Stimulated activated CD4-positive, alpha-beta T cell treated with anti-CD3 and anti-CD28 coated beads, Interleukin-12 subunit alpha, Interleukin-12 subunit beta, amount 100 ng/mL, for 4 hours (primary cell): ENCODE measurements at places on chromosomes 13 and 19.
A peak's percentile ranks its signal among the peaks of the same experiment; 100 is the strongest.

DNA sequence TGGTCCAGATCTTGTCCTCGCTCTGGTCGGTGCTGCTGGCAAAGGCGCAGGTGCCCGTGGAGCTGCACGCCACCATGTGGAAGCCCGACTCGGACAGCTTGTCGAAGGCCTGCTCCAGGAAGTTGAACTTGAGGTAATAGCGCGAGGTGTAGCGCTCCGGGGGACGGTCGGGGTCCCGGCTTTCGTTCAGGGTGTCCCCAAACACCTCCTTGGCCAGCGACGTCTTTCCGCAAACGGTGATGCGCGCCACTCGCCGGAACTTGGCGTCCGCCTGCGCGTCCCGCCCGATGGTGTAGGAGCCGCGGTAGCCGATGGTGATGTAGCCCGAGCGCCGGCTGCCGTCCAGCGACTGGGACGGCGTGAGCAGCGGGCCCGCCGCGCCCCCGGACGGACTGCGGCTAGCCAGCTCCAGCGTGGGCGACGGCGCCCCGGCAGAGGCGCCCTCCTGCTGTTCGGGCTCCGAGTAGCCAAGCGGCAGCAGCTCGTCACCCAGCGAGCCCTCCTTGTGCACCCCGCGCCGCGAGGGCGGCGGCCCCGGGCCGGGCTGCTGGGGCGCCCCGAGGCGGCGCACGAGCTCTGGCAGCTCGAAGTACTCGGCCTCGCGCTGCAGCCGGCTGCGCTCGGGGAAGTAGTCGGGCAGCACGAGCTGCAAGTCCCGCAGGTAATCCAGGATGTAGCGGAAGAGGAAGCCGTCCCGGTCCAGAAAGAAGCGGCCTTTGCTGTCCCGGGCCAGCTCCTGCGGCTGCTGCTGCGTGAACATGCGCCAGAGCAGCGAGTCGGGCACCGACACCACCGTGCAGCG lies 801 bp downstream of the KCTD12 start:
- DNase-seq, result peak; percentile 40

DNA sequence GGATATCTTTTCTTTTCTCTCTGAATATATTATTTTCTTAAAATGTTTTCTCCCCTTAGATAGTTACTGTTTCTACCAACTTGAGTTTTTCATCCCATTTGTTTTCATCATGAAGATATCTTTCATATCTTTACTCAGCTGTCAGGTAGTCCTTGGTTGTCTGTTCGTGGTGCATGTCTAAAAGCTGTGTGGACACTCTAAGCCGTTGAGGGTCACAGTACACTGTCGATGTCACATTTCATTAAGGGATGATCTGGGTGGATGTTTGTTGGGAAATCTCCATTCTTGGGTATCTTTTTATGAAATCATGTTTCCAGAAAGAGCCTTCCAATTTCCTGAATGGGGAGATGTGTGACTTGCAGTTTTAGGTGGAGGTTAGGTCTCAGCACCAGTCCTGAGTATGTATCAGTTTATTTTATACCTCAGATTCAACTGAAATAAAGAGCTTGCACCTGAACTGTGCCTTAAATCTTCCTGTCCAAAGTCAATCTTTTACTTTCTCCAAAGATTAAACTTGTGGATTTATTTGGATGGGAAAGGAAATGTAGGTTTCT lies 23.2 kb downstream of the ZMYM2 start:
- no peak for DNase-seq

- DNase-seq, result no peak
These were observed 20.3 kb downstream of the RFX1 start for GRCh38 chr19:13985771-13986347.

DNA sequence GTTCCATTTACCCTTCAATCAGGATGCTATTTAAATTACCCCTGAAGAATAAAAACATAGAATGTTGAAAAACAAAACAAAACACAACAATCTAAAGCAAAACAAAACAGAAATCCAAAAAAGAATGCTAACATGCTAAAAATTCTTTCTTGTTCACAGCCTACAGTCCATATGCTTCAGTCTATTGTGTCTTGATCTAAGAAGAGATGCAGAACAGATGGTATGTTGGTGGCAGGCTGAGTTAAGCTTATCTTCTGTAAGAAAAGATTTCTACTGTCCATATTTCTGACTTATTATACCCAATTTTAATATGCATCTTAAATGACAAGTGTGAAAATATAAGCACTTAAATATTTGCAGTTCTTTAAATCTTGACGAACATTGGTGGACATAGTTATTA lies 356.1 kb upstream of the SLITRK1 start:
- no peak for DNase-seq

DNA sequence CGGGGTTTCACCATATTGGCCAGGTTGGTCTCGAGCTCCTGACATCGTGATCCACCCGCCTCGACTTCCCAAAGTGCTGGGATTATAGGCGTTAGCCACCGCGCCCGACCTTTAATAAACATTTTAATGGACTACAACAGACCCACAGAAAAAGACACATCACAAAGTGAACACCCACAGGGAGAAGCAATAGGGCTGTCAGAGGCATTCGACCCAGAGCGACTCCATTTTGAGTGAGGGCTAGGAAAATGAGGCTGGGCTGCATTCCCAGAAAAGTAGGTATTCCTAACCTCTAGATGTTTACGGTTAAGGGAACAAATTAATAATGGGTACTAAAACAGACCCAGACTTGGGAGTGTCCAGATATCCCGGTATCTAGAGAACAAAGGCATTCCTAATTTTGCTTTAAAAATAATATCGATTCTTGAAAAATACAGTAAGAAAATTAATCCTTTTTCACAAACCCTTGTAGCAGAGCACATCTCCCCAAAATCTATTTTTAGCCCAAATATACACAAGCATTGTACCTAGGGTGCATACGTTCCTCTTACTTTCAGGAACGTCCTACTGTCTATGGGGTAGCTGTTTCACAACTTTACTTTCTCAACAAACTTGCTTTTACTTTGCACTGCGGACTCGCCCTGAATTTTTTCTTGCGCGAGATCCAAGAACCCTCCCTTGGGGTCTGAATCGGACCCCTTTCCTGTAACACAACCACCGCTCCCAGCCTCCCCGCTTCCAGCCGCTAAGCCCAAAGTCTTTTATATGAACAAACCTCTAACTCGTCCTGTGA lies 811 bp upstream of the ZNF8 start:
- no peak for DNase-seq

DNA sequence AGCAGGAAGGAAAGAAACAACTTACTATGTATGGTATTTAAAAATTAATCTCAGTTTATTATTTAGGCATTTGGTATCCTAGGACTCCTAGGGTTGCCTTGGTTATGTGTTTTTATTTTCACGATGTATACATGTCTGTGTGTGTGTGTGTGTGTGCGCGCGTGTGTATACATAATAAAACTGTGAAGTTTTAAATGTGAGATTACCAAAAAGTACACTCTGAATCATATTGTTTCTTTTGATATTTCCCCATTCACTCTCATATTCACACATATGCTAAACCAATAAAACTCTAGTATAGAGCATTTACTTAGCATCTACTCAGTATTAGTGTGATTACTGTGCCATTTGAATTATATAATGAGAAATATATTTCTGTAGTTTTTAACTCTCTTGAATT lies 30.8 kb upstream of the NDFIP2 start:
- peak; percentile 20 for DNase-seq

DNA sequence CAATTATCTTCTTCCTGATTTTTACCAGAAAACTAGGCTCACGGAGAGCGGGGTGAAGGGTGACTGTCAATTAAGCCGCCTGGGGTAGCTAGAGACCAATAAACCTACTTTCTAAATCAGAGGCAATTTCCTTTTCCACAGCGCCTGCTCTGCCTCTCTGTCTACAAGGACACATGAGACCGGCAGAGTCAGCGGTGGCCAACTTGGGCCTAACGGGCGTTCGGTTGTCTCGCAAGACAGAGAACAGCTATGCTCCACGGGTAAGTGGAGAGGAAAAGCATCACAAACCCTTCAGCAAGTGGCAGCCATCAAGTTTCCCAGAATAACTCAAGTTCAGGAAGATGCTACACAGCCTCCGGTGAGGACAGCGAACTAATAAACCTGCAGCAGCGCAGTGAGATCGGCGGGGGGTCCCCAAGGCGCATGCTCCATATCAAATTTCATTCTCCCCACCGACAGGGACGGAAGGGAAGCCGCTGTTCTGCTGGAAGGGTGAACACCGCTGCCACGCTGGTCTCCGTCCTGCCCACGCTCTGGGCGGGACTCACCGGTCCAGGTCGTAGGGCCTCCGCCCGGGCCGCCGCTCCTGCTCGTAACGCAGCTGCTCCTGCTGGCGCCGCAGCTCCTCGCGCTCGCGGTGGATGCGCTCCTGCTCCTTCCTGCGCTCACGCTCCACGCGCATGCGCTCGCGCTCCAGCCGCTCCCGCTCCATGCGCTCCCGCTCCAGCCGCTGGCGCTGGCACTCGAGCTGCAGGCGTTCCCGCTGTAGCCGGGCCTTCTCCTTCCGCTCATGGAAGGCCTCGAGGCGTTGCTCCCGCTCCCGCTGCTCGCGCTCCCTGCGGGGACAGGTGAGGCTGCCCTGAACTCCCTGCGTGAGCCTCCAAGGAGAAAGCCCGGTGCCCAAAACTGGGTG lies 25.8 kb upstream of the TINCR start:
- DNase-seq, result no peak

GRCh38 chr13:31824705-31825517 lies 85.6 kb downstream of the RXFP2 start:
- no peak for DNase-seq

DNA sequence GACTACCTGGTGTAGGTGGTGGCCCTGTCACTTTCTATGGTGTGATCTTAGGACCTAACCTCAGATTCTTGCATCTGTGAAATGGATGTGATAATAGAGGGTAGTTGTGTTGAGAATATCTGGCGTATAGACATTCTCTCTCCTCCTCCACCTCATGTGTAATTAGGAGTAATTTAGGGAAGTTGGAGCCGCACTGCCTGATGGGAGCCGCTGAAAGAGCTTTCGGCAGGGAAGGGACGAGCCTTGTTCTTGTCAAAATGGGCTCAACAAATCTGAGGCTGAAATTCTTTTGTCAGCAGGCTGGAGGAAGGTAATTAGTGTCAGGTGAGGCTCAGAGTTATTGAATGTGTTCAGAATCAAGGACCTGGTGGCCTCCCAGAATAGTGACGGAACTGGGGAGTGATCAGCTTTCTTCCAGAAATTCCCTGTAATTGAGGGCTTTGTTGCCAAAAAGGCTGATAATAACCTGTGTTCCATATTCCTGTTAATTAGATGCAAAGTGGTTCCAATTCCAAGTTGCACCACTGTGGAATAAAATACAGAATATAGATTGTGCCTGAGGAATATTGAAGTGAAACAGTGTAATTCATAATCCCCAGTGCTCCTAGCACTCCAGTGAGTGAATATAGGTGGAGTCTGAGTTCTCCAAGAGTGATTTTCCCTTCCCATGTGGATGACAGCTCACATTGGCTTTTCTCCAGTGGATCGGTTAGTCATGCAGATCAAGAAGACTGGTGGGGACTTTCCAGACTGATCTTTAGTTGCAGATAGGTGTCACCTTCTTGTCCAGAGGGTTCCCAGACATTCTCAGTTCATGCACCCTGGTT lies 47.5 kb downstream of the SPATA13 start:
- no peak for DNase-seq

DNA sequence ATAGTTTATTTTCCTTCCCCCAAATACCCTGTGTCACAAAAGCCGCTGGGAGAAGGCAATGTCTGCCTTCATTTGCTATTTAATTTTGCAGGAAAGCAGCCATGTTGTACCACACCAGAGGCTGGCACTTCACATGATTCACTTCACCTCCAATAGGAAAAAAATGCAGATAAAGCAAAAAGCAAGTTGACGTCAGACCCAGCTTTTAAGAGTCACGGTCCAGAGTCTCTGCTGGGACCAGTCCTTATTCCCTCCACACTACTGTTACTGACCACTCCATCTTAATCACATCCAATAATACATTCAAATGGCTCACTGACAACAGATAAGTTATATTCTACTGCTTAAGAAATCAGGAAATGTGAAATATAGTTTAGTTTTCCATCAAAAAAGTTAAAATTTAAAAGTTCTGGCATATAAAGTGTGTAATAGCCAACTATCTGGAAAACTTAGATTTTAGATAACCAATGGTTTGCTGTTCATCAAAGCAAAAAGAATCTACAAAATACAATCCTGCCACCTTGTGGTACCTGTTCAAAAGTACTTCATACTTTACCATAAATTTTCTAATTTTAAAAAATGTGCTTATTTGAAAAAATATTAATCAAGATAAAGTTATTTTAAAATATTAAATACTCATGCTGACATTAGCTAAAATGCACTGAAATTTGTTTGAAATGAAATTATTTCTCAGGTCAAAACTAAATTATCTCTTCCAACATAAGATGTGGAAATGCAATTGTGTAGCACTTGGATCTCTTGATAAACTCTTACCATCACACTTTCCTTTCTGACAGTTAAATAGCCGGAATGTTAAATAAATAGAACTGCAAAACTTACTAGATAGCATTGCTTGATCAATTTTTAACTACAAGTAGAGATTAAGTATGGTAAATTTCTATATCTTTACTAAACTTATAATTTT lies 97.3 kb downstream of the SERP2 start:
- DNase-seq, result no peak

- no peak for DNase-seq
These were observed 8.3 kb upstream of the PNMA8B start for GRCh38 chr19:46503848-46504453.

DNA sequence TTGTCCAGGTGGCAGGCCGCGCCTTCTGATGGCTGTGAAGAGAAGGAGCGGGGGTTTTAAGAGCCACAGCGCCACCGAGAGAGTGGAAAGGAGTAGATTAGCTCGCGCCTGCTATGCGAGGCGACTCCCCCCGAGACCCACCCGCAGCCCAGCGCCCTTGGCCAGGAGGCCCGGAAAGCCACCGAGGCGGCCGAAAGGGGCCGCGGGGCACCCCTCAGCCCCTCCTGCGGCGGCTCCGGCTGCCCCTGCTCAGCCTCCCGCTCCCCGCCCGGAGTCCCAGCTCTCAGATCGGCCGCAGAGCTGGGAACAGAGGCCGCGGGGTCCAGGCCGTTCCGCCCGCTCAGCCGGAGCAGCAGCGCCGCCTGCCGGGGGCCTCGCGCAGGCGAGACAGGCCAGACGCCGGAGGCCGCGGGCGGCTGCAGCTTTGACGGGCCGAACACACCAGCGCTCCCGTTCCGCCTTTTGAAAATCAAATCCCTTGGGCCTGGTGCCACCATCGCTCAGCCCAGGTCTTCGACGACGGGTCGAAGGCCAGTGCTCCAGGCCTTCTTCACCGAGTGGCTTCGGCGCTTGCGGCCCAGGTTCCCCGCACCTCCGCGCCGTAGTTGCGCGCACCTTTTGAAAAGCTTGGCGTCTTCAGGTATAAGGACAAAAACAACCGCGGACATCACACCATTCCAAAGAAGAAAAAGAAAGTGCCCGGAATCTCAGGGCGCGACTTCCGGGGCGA lies 15.3 kb downstream of the CDX2 start:
- peak; percentile 69 for DNase-seq

DNA sequence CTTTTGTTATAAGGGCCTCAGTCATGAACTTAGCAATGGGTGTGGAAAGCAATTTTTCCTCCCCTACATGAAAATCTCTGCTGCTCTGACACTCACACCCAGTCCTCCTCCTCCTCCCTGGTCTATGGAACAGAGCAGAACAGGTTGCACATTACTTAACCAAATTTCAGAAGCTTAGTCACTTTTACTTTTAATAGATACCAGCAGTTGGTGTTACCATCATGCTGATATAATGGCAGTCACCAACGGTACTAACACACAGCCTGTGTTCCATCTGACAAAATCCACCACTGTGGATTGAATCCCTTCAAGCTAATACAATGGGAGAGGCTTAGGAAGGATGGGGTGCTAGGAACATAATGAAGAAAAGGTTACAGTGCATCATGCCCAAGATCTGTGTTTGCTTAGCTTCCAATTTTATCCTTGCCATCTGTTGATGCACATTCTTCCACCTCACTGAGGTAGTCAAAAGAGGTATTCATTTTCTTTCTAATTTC lies 9.8 kb downstream of the TPT1 start:
- DNase-seq, result no peak

- DNase-seq, result no peak
These were observed 64.0 kb downstream of the DNAJC3 start for GRCh38 chr13:95740979-95741320.
